ENCODE measurements at places on chromosomes 3 and 15.

DNA sequence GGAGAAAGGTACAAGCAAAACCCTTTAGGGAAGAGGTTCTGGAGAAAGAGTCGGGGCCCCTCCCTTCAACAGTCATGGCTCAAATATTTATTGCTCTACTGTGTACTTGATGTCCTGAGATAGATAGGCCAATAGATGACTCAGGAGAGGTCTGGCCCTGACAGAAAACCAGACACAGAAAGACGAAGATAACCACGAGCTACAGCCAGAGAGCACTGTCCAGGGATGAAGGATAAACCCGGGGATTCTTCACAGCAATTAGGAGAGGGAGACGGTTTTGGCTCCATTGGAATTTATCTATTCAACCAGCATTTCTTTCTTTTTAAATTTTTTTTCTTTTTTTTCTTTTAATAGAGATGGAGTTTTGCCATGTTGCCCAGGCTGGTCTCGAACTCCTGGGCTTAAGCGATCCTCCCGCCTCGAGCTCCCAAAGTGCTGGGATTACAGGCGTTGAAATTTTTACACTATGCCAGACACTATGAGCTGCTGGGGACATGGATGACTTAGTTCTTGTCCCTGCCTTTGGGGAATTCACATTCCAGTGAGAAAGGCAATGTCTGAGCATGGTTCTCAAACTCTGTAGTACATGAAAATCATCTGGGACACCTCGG is 4.6 kb upstream of the CIDEC start:
- DNase-seq, result peak; percentile 92

- no peak for DNase-seq
Measured at GRCh38 chr15:25431836-25432561, 6.8 kb downstream of the UBE3A start.

DNA sequence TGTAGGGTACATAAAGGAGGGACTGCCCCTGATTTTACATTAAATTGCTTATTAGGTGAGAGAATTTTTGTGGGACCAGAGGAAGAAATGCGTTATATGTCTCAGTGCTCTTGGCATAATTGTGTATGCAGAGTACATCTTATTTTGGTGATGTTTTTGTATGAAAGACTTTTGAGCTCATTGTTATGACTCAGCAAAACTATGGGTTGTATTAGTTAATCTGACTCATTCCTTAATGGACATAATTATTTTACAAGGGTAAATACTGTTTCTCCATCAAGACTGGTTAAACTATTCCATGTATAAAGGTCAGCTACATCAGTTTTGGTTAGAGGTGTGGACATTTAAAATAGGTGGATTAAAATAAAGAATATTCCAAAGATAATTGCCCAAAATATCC is 156.8 kb downstream of the ALCAM start:
- DNase-seq, result peak; percentile 17

- no peak for DNase-seq
Measured at GRCh38 chr15:66226736-66227135, 26.8 kb downstream of the MEGF11 start.

- no peak for DNase-seq
Measured at GRCh38 chr3:59596741-59597140, 546.9 kb upstream of the CFAP20DC start.

DNA sequence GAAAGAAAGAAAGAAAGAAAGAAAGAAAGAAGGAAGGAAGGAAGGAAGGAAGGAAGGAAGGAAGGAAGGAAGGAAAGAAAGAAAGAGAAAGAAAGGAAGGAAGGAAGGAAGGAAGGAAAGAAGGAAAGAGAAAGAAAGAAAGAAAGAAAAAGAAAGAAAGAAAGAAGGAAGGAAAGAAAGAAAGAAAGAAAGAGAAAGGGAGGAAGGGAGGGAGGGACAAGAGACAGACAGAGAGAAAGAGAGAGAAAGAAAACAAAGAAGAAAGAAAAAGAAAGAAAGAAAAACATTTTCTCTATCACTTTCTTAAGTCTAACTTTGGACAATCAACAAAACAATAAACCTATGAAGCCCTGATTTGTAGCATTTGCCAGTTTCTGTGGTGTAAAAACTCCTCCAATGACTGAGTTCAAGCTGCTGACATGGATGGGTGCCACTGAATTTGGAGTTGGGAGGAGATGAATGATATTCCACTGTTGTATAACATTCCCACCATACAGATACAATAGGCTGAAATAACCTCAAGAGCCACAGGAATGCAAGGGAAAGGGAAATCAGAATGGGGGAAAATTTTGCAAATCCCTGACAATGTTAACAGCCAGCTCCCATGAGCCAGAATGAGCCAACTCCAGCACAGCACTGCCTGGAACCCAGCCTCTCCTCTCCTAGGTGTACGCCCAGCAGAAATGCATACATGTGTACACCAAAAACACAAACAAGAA is 15.0 kb upstream of the RTP3 start:
- peak; percentile 89 for DNase-seq

- peak; percentile 52 for DNase-seq
Measured at GRCh38 chr3:78846718-78847117, 921.1 kb downstream of the ROBO1 start.

GRCh38 chr15:39145854-39146625 is 434.8 kb upstream of the THBS1 start:
- DNase-seq, result peak; percentile 68

- DNase-seq, result no peak
Measured at GRCh38 chr15:79481793-79482192, 49.7 kb downstream of the MINAR1 start.

- DNase-seq, result no peak
Measured at GRCh38 chr15:57319226-57319918, 56.9 kb upstream of the CGNL1 start.

DNA sequence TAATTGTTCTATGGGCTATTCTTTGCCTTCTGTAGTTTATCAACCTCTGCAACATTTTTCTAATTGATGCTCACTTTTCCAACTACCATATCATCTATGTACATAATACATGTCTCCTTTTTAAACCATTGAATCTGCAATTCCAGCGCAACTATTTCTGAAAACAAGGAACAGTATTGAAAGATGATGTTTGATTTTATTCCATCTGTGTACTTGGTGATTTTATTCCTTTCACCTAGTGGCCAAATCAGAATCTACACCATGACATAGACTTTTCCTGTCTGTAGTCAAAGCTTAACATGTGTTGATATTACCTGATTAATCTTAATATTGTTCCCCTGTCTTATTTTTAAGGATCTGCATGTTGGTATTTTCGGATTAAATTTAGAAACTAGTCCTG is 13.0 kb downstream of the NKTR start:
- no peak for DNase-seq

DNA sequence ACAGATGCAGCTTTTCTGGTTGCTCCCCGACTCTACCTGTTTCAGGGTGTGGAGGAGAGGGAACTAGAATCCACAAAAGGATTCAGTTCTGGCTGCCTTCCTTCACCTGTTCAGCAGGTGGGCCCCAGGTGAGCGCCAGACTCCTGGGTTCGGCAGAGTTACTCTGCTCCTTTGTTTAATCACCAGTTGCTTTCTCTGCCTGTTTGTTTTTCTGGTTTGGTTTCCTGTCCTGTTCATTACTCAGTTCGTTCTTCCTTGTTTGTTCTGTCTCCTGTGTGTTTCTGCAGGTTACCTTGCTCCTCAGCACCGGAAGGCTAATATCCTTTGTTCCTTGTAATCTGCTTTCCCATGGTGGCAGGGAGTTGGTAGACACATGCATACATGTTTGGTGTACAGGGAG is 508.5 kb upstream of the ATP11B start:
- DNase-seq, result no peak

DNA sequence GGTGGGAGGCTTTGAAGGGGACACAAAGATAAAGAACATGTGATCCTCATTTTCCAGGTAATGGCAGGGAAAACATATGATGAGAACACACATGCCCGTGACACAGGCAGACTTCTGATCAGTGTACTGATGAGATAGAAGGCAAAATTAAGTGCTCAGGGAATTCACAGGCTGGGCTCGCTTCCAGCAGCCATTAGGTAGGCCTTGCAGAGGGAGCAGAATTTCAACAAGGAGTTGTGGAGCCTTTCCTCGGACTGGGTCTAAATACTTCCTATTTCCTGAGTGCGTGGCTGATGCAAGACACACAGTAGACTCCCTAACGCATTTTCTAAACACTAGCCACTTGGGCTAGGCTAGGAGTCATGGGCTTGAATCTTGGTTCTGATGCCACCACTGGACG is 74.0 kb upstream of the ETV5 start:
- no peak for DNase-seq

DNA sequence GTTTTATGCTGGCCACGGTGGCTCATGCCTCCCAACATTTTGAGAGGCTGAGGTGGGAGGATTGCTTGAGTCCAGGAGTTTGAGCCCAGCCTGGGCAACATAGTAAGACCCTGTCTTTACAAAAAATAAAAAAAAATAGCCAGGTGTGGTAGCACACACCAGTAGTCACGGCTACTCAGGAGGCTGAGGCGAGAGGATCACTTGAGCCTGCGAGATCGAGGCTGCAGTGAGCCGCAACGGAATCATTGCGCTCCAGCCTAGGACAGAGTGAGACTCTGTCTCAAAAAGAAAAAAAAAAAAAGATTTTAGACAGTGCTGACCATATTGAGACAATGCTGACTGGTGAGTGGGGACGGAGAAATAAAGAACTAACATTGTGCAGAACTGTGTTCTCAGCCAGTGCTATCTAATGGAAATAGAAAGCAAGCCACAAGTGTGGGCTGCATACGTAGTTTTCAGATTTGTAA is 67.2 kb downstream of the ST6GAL1 start:
- DNase-seq, result peak; percentile 9

- DNase-seq, result no peak
Measured at GRCh38 chr15:73383310-73384189, 14.8 kb upstream of the HCN4 start.

DNA sequence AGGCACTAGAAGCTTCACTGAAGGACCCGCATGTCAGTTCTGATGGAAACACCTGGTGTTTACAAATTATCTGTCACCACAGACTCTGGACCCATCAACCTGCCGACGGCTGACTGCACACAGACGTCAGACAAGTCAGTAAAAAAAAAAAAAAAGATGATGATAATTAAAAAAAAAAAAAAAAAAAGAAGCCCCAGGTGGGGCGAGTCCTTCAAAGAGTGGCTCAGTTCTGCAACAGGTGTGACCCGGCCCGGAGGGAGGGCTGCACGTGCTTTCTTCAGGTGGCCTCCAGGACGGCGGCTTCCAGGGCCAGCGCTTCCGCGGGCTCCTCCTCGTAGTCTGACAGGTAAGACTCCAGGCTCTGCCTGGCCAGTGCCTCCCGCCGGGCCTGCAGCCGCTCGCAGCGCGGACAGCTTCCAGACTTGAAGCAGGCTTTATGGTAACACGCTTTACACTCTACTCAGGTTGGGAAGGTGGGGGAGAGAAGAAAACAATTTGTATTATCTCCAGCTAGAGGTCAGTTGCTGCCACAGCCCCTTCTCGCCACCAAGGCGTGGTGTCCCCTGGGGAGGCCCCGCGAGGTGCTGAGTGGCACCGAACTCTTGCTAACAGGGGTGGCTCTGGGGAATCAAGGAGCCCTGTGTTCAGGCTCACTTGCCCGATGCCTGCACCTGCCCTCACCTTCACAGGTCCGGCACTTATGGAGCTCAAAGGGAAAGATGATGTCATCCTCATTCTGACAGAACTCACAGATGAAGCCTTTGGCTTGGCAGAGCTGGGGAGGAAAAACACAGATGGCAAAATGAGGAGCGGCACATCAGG is 61.8 kb downstream of the RUBCN start:
- DNase-seq, result no peak

GRCh38 chr3:194592798-194593752 is 40.1 kb downstream of the TMEM44 start:
- DNase-seq, result peak; percentile 100

DNA sequence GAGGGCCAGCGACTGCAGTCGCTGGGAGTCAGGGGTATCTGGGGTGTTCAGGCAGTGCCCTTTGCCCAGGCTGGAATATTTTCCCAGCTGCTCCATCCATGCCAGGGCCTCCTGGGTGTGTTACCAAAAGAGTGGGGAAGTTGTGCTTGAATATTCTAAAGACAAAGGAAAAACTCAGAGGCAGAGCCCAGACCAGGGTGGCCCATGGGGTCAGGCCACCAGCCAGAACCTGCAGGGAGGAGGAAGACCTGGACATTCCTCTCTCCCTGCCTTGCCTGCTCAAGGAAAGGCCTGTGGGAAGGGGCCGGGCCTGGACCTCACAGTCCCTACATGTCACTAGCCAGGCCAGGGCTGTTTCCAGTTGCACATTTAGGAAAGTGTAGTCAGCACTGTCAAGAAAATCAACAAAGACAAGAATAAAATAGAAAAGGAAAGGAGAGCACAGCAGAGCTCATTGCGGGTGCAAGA is 16.0 kb upstream of the KLF15 start:
- no peak for DNase-seq

DNA sequence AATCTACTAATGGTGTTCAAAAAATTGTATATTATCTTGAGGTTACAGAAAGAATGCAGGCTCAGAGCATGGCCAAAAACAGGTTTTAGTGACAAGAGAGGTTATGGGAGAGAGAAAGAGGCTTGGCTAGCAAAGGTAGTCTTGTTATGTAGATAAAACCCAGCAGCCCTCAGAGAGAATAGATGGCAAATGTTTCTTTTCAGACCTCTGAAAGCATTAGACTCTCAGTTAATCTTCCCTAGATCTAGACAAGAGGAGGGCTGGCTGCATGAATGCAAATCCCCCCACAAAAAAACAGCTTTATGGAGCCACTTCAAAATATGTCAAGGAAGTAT is 62.2 kb downstream of the OSTN start:
- DNase-seq, result no peak

DNA sequence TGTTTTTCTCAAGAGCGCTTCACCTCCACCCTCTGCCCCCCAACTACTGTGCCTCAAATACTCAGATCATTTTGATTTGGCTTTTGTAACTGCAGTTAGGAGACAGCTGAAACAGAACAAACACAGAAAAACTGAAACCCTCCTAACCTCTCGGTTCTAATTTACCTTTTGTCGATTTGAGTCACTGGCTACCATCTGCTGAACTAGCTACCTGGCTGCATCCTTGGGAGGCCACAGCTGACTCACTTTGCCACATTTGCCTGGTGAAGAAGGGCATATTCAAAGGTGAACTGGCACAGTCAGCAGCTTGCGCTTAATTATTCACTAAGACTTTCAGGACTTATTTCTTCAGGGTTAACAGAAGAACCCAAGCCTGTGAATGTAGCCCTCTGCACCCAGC is 117.7 kb downstream of the FOXB1 start:
- no peak for DNase-seq

DNA sequence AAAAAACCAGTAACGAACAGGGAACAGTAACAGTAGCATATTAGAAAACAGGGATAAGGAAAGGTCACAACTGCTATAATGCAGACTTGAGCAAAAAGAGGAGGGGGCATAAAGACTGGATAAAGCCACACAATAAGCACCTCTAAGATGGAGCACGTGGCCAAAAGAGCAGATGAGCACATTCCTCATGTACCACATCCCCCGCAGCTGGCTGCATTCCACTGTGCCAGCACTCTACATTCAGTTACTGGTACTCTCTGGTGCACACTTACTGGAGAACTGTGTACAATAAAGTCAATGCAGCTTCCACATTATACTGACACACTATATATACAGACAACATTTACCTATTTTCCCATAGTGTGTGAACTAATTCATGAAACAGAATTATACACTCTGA is 64.7 kb downstream of the UBE3A start:
- DNase-seq, result peak; percentile 9

GRCh38 chr15:55507567-55507966 is 467 bp downstream of the DNAAF4 start:
- no peak for DNase-seq
